Type B pancreatic cell (in vitro differentiated cells): ENCODE measurements at places on chromosomes 2 and 18.
A peak's percentile ranks its signal among the peaks of the same experiment; 100 is the strongest.

GRCh38 chr2:65834771-65835475, 402.5 kb upstream of the SPRED2 start:
- peaks cover 15% of the 10 kb centered on the region for H3K4me1 ChIP-seq
- H3K36me3 ChIP-seq, result no peaks in the 10 kb centered on the region
- peak overlapping the region; percentile 35 for H3K27ac ChIP-seq
- no peak for DNase-seq

GRCh38 chr2:85257359-85257969, 70.3 kb downstream of the TGOLN2 start:
- H3K4me3 ChIP-seq, result peak overlapping the region; percentile 79
- peak overlapping the region; percentile 95 for H3K27ac ChIP-seq
- no peaks in the 10 kb centered on the region for H3K27me3 ChIP-seq

DNA sequence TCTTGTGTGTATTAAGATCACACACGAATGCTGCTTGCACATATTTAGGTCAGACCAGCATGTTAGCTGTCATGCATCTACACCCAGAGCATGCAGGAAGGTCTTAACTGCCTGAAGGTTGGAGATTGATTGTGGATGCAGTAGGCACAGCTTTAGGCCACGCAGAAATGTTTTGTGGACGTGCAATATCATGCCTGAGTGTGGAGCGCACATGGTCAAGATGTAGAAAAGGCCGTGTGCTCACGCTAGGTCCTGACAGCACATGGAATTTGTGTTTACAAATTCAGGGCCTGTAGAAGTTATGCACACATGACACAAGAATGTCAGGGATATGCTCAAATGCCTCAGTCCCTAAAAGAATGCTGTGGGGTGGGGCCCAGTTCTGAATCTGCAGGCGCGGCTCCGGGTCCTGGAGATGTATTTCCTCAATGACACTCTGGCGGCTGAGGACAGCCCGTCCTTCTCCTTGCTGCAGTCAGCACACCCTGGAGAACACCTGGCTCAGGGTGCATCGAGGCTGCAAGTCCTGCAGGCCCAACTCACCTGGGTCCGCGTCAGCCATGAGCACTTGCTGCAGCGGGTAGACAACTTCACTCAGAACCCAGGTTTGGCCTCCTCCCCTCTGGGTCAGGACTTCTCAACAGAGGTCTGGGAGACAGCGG, 27.9 kb downstream of the MARCO start:
- H3K27ac ChIP-seq, result peak overlapping the region; percentile 87
- H3K36me3 ChIP-seq, result no peaks in the 10 kb centered on the region
- DNase-seq, result peak; percentile 56
- H3K4me1 ChIP-seq, result no peaks in the 10 kb centered on the region
- no peak overlapping the region for H3K4me3 ChIP-seq

DNA sequence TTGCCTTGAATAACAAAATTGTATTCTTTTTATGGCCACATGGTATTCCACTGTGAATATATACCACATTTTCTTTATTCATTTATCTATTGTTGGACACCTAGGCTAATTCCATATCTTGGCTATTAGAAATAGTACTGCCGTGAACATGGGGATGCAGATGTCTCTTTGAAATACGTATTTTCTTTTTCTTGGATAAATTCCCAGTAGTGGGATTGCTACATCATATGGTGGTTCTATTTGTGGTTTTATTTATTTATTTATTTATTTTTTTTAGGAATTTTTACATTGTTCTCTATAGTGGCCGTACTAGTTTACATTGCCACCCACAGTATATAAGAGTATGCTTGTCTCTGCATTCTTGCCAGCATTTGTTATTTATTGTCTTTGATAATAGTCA, 679.8 kb upstream of the NRXN1 start:
- DNase-seq, result no peak
- H3K27ac ChIP-seq, result no peak overlapping the region
- H3K4me1 ChIP-seq, result no peaks in the 10 kb centered on the region
- no peaks in the 10 kb centered on the region for H3K36me3 ChIP-seq

GRCh38 chr2:171419333-171419732, 14.5 kb downstream of the METTL8 start:
- DNase-seq, result no peak
- H3K4me1 ChIP-seq, result peaks cover 5% of the 10 kb centered on the region
- H3K36me3 ChIP-seq, result peaks cover 17% of the 10 kb centered on the region
- no peaks in the 10 kb centered on the region for H3K27me3 ChIP-seq
- no peak overlapping the region for H3K4me3 ChIP-seq
- H3K27ac ChIP-seq, result no peak overlapping the region

DNA sequence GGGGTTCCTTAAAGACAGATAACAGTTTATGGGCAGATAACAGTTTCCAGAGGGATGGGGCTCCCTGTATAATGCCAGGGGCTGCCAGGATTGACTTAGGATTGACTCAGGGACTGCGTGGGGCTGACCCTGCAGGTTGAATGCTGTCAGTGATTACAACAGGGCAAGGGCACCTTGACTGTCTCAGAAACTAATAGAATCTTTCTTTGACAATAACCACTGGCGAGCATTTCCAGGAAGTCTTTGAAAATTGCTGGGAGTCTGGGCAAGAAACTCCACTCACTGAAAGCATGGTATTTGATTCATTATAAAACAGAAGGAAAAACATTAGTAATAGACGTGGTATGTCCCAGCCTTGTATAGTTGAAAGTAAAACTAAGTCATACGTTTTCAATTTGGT, 101.0 kb downstream of the GPD2 start:
- no peak for DNase-seq
- no peaks in the 10 kb centered on the region for H3K27me3 ChIP-seq
- H3K4me3 ChIP-seq, result no peak overlapping the region
- H3K4me1 ChIP-seq, result peaks cover 4% of the 10 kb centered on the region

DNA sequence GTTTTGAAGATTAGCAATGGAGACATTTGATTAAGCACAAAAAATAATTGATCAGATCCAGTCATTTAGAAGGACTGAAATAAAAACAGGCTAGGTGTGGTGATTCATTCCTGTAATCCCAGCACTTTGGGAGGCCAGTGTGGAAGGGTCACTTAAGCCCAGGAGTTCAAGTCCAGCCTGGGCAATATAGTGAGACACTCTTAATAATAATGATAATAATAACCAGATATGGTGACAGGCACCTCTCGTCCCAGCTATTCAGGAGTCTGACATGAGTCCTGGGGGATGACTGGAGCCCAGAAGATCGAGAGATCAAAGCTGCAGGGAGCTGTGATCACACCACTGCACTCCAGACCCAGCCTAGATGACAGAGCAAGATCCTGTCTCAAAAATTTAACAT, 3.5 kb upstream of the FN1 start:
- H3K27ac ChIP-seq, result no peak overlapping the region
- DNase-seq, result no peak
- H3K4me3 ChIP-seq, result no peak overlapping the region
- H3K27me3 ChIP-seq, result peaks cover 34% of the 10 kb centered on the region
- peaks cover 35% of the 10 kb centered on the region for H3K4me1 ChIP-seq

DNA sequence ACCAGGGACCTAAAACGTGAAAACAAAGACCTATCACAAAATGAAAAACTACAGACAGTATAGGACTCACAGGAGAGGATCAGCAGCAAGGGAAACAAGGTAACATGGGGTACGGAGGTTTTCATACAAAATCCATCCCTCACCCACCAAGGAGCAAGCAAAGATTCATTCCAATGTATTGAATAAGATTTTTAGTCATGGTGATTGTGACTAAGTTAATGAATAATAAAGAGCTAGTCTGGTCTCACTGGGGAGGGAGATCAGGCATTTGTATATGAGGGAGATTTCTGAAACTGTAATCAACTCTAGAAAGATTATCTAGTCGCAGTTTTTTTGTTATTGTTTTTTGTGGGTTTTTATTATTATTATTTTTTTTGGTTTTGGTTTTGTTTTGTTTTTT, 336.5 kb upstream of the MMADHC start:
- H3K27ac ChIP-seq, result no peak overlapping the region
- no peak overlapping the region for H3K4me3 ChIP-seq
- no peaks in the 10 kb centered on the region for H3K27me3 ChIP-seq
- H3K4me1 ChIP-seq, result peaks cover 6% of the 10 kb centered on the region
- no peak for DNase-seq

DNA sequence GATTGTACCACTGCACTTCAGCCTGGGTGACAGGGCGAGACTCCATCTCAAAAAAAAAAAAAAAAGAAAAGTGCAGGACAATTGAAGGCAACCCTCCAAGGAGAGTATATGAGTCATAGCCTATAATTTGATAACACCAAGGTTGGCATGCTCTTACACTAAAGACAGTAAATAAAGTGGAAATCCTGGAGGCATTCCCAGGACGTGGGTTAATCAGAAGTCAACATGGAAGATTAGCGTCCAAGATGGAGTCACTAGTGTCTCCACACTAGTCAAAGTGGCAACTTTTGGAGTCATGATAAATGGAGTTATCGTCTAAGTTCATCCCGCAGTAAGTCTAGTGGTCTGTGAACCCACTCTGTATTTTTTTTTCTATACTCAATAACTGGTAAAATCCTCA, 21.2 kb upstream of the UGGT1 start:
- no peak for DNase-seq
- H3K27me3 ChIP-seq, result no peaks in the 10 kb centered on the region
- H3K4me1 ChIP-seq, result peaks cover 4% of the 10 kb centered on the region
- no peak overlapping the region for H3K4me3 ChIP-seq

DNA sequence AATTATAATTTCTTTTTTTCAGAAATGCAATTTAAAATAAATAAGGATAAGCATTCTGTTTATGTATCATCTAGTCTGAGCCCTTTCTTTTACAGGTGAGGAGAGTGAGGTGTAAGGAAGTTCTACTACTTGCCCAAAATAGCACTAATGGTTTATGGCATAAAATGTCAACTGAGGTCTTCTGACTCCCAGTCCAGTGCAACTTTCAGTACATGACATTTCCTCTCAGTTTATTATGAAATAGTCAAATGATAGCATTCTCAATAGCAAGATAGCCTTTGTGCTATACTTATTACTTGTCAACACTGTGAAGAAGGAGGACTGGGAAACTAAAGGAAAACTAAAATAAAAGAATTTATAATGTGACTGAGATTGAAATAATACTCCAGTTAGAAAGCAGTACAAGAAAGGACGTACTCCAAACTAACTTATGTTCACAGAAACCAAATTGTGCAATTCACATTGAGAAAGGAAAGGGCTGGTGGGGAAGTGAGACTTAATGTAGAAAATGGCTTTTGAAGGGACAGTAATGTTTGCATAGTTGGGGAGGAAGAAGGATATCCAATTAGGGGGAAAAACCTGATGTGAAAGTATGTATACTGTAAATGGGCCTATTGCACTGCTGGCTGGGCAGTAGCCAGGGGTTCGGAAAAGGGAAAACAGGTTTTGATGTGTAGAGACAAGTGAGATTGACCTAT, 166.7 kb upstream of the ZEB2 start:
- no peak overlapping the region for H3K4me3 ChIP-seq
- H3K4me1 ChIP-seq, result peaks cover 12% of the 10 kb centered on the region
- H3K36me3 ChIP-seq, result no peaks in the 10 kb centered on the region
- peaks cover 11% of the 10 kb centered on the region for H3K27me3 ChIP-seq
- no peak for DNase-seq

- H3K4me3 ChIP-seq, result peak overlapping the region; percentile 89
- H3K27me3 ChIP-seq, result peaks cover 9% of the 10 kb centered on the region
- peaks cover 16% of the 10 kb centered on the region for H3K4me1 ChIP-seq
Measured at GRCh38 chr2:203532957-203533658, 2.0 kb downstream of the RAPH1 start.

GRCh38 chr2:152537081-152537651, 180.1 kb downstream of the PRPF40A start:
- no peak for DNase-seq
- H3K27ac ChIP-seq, result no peak overlapping the region
- no peak overlapping the region for H3K4me3 ChIP-seq
- H3K27me3 ChIP-seq, result no peaks in the 10 kb centered on the region
- peaks cover 27% of the 10 kb centered on the region for H3K4me1 ChIP-seq

GRCh38 chr2:153509133-153509532, 30.6 kb upstream of the RPRM start:
- no peaks in the 10 kb centered on the region for H3K36me3 ChIP-seq
- peaks cover 5% of the 10 kb centered on the region for H3K27me3 ChIP-seq
- no peaks in the 10 kb centered on the region for H3K4me1 ChIP-seq
- H3K4me3 ChIP-seq, result no peak overlapping the region
- no peak overlapping the region for H3K27ac ChIP-seq
- DNase-seq, result no peak

- DNase-seq, result no peak
- peaks cover 17% of the 10 kb centered on the region for H3K4me1 ChIP-seq
- H3K27me3 ChIP-seq, result peaks cover 54% of the 10 kb centered on the region
- H3K27ac ChIP-seq, result peak overlapping the region; percentile 41
Measured at GRCh38 chr2:120586507-120587278, 149.0 kb upstream of the GLI2 start.

GRCh38 chr2:109371481-109372170, 242.1 kb downstream of the SEPTIN10 start:
- no peak overlapping the region for H3K27ac ChIP-seq
- H3K36me3 ChIP-seq, result no peaks in the 10 kb centered on the region
- peaks cover 16% of the 10 kb centered on the region for H3K4me1 ChIP-seq
- H3K4me3 ChIP-seq, result no peak overlapping the region

GRCh38 chr2:236449167-236449761, 120.4 kb upstream of the ACKR3 start:
- peak overlapping the region; percentile 33 for H3K27ac ChIP-seq
- H3K36me3 ChIP-seq, result no peaks in the 10 kb centered on the region
- no peak for DNase-seq
- peaks cover 3% of the 10 kb centered on the region for H3K27me3 ChIP-seq
- no peak overlapping the region for H3K4me3 ChIP-seq

- DNase-seq, result no peak
- no peaks in the 10 kb centered on the region for H3K27me3 ChIP-seq
- no peak overlapping the region for H3K27ac ChIP-seq
- H3K36me3 ChIP-seq, result no peaks in the 10 kb centered on the region
- peak overlapping the region; percentile 7 for H3K4me3 ChIP-seq
- peaks cover 13% of the 10 kb centered on the region for H3K4me1 ChIP-seq
Measured at GRCh38 chr2:213101692-213102460, 49.5 kb downstream of the IKZF2 start.

- H3K27ac ChIP-seq, result no peak overlapping the region
- no peaks in the 10 kb centered on the region for H3K27me3 ChIP-seq
- no peak overlapping the region for H3K4me3 ChIP-seq
Measured at GRCh38 chr2:38591152-38591551, 11.6 kb downstream of the HNRNPLL start.

DNA sequence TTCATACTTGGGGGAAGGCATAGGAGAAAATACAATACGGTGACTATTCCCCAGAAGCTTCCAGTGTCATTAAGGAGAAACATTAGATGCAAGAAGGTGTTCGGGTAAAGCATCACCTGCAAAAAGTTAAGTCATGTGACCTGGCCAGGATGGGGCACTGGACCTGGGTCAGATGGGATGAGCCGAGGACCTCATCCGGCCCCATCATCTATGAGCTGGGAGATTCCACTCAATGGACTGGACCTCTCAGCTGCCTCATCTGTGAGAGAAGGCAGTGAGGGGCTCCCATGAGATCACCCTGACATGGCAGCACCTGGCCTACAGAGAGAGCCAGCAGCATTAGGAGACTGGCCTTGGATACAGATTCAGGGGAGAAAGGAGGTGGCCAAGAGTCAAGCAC, 111.4 kb upstream of the TEX51 start:
- no peak for DNase-seq
- no peaks in the 10 kb centered on the region for H3K36me3 ChIP-seq
- H3K27me3 ChIP-seq, result peaks cover 10% of the 10 kb centered on the region
